Adipocyte (in vitro differentiated cells): ENCODE measurements at places on chromosomes 1 and 21.
A peak's percentile ranks its signal among the peaks of the same experiment; 100 is the strongest.

DNA sequence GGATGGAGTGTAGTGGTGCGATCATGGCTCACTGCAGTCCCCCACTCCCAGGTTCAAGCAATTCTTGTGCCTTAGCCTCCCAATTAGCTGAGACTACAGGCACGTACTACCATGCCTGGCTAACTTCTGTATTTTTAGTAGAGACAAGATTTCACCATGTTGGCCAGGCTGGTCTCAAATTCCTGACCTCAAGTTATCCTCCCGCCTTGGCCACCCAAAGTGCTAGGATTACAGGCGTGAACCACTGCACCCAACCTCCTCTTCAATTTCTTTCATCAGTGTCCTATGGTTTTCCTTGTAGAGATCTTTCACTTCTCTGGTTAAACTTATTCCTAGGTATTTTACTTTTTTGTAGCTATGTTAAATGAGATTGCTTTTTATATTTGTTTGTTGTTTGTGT, 10.7 kb upstream of the MAST2 start:
- DNase-seq = no peak

- peak; percentile 76 for DNase-seq
Observed at GRCh38 chr1:8482979-8483381, 165.1 kb downstream of the SLC45A1 start.

DNA sequence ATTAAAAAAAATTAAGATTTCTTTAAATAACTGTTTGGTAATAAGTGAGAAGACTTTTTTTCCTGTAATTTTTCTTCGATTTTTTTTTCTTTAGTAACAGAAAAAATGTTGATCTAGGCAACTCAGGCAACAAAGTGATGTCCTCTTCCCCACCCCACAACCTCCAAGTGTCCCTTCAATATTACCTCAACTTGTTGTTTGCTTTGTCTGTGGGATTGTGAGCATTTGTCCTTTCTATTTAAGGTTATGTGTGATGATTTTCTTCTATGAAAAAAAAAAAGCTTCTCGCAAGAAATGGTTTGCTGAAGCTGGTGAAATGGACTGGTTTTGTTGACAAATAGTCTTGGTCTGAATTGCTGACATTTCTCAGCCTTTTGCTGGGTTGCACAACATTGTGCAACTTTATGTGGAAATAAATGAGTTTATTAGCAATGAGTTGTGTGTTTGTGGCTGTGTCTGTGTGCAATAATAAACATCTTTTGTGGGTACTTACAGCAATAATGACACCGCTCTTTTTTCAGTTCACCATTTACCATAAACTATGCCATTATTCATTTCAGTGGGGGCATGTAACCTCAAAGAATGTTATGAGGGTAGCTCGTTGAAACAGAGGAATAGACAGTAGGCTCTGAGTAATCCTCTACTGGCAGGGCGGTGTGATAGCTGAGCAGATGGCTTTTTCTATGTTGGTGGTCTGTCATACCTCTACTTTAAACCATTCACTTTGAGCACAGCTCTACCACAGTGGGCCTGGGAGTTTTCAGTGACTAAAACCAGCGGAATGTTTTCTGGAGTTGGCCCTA, 218.4 kb downstream of the HLX start:
- DNase-seq = peak; percentile 92

DNA sequence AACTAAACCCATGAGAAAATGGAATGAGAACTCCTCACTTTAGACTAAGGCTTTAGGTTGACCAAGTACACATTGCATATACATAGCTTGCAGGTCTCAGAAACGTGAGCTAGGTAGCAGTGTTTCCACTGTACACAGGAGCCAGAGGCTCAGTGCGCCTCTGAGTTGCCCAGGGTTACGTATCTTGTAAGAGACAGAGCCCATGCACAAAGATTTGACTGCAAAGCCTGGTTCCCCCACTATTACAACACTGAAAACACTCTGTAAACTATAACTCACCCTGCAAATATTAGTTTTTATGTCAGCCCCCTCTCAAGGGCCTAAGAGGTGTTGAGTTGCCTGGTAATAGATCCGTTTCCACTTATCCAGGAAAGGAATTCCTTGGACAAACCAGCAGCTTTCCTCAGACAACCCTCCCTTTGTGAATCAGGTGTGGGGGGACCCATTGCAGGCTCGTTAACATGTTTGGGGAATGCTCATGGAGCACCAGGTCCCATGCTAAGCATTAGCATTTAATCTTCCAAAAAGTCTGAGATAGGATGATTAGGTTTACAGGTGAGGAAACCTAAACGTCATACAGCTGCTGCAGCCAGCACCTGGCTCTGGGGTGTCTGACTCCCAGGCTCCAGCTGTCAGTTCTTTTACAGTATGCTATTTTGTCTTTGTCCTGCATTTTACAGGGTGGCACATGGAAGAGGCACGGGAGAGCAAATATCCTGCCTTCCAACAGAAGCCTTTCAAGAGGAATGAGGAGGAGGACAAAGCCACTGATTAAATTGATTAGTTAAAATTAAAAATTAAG, 25.7 kb downstream of the TENT5C start:
- no peak for DNase-seq

DNA sequence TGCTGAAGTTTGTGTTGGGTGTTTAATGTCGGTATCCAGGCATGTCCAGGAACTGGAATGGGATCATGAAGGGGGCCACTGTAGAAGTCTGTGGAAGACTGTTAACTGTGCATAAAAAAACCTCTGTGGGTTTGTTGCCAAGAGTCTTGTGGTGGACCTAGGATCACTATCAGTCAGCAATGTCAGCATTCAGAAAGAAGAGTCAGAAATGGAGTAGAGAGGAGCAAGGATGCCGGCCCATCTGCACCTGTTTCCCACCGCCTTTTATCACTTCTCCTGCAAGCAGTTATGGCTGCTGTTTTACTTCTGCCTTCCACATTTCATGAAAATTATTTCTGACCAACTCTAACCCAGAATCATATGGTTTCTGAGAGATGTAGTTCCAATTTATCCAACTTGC, 36.7 kb downstream of the CLCA4 start:
- DNase-seq = no peak

- DNase-seq = peak; percentile 32
Observed at GRCh38 chr1:154730986-154731489, 123.1 kb upstream of the ADAR start.

- no peak for DNase-seq
Observed at GRCh38 chr1:18249631-18250030, 142.0 kb downstream of the IGSF21 start.

DNA sequence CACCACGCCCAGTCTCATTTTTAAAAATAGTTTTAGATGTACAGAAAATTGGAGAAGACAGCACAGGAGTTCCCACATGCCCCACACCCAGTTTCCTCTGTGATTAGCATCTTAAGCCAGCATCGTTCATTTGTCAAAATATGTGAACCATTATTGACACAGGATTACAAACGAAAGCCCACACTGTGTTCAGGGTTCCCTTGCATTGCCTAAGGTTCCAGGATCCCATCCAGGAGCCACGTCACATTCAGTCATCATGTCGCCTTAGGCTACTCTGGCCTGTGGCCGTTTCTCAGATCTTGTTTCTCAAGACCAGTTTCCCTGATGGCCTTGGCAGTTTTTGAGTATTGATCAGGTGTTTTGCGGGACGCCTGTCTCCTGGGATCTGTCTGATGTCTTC, 34.7 kb upstream of the TNFRSF1B start:
- DNase-seq = peak; percentile 90

DNA sequence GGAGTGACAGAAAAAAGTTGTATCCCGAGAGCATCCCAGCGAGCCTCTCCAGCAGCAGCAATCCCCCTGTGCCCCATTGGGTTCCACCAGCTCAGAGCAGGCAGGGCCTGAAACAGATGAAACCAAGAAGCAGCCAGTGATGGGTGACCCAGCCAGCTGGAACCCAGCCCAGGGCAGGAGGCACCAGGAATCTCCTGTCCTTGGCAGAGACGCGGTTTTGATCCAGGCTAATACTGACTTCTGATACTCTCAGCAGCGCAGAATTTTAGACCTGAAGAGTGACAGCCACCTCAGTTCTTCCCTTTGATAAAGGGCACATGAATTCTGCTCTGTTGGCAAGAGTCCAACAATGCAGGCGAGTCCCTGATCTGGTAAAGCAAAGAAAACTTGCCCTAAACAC, 11.4 kb upstream of the OLIG1 start:
- no peak for DNase-seq

DNA sequence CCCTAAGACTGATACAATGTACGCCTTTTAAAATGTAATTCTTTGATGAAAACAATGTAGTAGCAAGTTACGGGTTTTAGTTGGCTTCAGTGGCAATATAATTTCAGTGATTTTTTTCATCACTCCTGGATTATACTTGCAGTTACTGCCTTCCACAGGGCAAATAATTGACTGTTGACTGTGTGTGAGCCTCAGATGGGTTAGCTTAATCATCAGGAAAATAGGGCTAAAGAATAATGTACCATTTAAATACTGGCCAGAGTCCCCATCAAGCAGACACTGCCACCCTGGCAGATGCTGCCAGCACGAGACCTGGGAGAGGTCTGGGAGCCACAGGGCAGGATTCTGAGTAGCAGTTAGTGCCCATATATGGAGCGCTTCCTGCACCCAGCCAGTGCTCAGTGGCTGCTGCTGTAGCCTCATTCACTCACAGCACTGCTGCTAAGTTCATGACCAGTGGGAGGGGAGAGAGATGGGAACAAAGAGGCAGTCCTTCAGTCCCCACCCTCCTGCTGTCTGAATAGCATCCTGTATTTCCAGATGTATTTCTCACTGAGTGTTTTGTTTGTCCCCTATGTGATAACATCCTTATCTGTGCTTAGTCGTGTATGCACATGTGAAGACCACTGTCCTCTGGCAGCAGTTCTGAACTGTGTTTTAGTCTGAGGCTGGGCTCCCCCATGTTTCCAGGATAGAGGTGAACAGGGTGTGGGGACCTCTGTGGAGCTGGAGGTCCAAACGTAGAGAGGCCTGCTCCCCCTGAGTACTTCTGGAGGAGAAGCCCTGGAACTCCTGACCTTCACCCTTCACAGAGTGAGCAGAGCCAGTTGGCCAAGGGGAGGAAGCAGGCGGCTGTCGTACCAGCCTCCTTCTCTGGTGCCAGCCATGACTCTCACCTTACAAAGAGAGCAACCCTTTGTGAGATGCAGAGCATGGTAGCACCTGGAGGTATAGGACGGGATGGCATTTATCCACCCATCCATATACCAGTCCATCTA, 80.4 kb downstream of the ADARB1 start:
- peak; percentile 52 for DNase-seq

DNA sequence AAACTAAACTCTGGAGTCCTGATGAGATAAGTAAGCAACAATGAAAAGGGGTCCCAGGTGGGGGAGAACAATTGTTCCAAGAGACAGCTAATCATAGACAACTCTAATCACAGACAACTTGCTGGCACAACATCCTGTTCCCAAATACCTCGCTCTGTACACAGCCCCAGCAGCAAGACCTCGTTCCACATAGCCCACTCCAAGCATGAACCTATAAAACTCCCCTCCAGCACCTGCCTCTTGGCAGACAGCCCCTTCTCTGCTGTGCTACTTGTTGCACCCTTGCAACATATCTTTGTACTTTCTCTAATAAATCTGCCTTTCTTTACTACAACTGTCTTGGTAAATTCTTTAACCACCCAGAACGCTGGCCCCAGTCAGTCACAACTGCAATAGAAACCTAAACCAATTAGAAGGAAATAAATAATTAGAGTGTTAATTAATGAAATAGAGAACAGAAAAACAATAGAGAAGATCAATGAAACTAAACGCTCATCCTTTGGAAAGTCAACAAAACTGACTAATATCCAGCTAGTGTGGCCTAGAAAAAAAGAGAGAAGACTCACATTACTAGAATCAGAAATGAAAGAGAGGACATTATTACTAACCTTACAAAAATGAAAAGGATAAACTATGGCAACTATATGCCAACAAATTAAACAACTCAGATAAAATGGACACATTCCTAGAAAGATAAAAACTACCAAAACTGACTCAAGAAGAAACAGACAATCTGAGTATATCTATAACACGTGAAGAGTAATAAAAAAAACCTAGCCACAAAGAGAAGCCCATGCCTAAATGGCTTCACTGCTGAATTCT, 36.1 kb downstream of the LRRC40 start:
- no peak for DNase-seq

- DNase-seq = peak; percentile 100
Observed at GRCh38 chr1:211578640-211579439, at the start of gene SLC30A1. Gene SLC30A1, minus strand, starts transcription at chr1:211579161. Its CDS starts 549 bp downstream, at chr1:211578612.

DNA sequence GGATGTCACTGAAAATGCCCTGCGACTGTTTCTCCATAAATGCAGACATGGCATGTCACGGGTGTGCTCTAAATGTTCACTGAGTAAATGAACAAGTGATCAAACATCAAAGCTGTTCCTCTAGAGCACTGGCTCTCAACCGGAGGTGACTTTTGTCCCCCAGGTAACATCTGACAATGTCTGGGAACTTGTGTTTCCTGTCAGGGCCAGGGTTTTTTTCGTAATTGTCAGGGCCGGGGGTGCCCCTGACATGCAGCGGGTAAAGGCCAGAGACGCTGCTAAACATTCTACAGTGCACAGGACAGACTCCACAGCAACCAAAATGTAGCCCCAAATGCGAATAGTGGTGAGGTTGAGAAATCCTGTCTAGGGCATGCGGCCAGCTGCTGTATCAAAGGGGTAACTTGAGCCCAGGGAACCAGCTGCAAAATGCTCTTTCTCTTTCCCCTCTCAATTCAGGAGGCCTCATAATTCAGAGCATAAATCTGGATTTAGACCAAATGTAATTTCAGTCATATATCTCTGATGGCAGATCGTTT, 2.0 kb downstream of the ALDH4A1 start:
- peak; percentile 92 for DNase-seq

GRCh38 chr21:29194342-29194741, 63.9 kb downstream of the MAP3K7CL start:
- DNase-seq = no peak

- DNase-seq = peak; percentile 1
Observed at GRCh38 chr1:233904633-233905415, at the start of gene SLC35F3. Gene SLC35F3, plus strand, starts transcription at chr1:233904676.

DNA sequence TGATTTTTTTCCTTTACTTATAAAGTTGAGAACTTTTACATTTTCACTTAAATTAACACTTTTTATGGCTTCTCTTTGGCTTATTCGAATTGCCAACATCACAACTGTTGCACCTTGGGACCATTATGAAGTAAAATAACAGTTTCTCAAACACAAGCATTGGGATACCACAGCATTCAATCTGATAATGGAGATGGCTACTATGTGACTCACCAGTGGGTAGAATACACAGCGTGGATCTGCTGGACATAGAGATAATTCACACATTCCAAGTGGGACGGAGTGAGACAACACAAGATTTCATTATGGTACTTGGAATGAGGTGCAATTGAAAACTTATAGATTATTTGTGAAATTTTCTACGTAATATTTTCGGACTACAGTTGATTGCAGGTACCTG, 68.0 kb downstream of the ADAMTS1 start:
- DNase-seq = no peak

DNA sequence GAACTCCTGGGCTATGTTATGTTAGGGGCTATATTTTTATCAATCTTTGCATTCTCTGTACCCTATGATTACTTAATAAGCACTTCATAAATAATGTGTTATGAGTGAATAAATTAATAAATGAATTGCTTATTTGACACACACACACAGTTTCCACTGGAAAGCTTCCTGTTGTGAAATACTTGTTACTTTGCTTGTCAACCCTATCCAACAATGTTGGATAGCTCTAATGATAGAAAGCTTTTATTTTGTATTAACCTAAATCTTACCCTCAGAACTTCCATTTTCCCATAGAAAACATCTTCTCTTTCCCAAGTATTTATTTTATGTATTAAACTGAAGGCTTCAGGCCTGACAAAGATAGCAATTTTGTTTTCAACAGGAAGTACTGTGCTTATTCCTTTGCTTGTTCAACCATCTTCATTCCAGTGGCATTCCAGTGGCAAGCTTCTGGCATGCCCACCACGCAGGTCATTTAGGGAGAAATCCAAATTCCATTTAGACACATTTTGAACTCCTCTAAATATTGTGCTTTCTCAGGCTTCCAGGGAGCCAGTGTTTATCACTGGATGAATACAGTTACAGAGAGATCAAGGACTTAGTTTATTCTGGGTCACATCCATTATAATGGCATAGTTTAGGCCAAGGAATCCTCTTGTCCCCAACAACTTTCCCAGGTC, 134.4 kb downstream of the TGFB2 start:
- DNase-seq = peak; percentile 63
